ENCODE measurements at places on chromosomes 3 and 15. TPM values are rescaled to one million over a fixed set of nuclear protein-coding genes. Genes with fewer than 3 reads are reported as not detected.
A peak's percentile ranks its signal among the peaks of the same experiment; 100 is the strongest.

DNA sequence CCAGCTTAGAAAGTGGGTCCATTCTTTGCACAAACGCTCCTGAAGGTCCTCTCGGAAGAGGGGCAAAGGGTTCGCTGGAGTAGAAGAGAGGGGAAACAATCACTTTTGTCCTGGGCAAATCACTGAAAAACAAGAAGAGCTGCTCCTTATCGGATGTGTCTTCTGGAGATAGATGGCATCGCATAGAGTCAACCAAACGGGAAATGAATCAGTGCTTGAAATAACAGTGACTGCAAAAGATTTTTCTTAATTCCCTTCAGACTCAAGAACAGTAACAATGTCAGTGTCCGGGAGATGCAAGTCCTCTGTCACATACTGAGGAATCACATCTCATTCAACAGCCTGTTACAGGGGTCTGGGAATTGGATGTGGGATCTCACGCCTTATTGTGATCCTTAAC is 78.8 kb upstream of the PCSK6 start:
- H3K27ac ChIP-seq: no peak overlapping the region
- no peaks in the 10 kb centered on the region for H3K36me3 ChIP-seq
- no peak overlapping the region for H3K4me3 ChIP-seq
- H3K27me3 ChIP-seq: no peaks in the 10 kb centered on the region

DNA sequence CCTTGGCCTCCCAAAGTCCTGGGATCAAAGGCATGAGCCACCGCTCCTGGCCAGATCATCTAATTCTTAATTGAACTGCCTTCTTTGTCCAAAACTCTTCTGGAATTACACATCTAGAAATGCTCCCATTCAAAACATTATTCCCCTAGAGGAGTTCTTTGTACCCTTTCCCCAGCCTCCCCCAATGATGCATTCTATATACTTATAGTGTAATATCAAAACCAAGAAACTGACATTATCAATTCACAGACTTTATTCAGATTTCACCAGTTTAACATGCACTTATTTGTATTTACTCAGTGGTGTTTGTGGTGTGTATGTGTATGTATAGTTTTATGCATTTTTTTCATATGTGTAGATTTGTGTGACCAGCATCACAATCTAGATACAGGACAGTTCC is 85.0 kb downstream of the PTPRG start:
- H3K27me3 ChIP-seq: no peaks in the 10 kb centered on the region
- H3K36me3 ChIP-seq: no peaks in the 10 kb centered on the region
- no peak overlapping the region for H3K27ac ChIP-seq
- no peak for DNase-seq

- DNase-seq: no peak
- no peaks in the 10 kb centered on the region for H3K4me1 ChIP-seq
- no peak overlapping the region for H3K27ac ChIP-seq
- no peaks in the 10 kb centered on the region for H3K27me3 ChIP-seq
Observed at GRCh38 chr3:152480282-152480953, 211.7 kb downstream of the MBNL1 start.

DNA sequence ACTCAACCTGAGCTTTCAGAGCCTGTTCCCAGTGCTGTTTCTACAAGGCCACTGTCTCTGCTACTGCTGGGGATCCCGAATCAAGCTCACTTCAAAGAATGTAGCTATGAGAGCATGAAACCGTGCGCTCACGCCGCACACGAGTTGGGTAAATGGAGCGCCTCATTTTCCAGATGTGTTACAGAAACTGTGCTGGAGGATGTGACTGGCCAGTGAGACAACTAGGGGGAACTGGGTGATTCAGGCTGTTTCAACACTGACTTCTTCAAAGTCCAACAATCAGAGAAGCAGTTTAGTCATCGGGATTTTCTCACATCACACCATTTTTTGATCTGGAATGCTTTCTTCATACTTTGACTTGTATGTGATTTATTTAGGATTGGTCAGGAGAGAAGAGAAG is 3.5 kb downstream of the ZNF710 start:
- H3K4me3 ChIP-seq: no peak overlapping the region
- peak overlapping the region; percentile 83 for H3K27ac ChIP-seq
- peaks cover 2% of the 10 kb centered on the region for H3K4me1 ChIP-seq
- H3K27me3 ChIP-seq: no peaks in the 10 kb centered on the region
- no peaks in the 10 kb centered on the region for H3K36me3 ChIP-seq

GRCh38 chr3:52763466-52763865 is 7.3 kb downstream of the NEK4 start:
- H3K36me3 ChIP-seq: peaks cover 15% of the 10 kb centered on the region
- DNase-seq: no peak
- no peaks in the 10 kb centered on the region for H3K27me3 ChIP-seq
- no peak overlapping the region for H3K27ac ChIP-seq
- H3K4me1 ChIP-seq: no peaks in the 10 kb centered on the region

DNA sequence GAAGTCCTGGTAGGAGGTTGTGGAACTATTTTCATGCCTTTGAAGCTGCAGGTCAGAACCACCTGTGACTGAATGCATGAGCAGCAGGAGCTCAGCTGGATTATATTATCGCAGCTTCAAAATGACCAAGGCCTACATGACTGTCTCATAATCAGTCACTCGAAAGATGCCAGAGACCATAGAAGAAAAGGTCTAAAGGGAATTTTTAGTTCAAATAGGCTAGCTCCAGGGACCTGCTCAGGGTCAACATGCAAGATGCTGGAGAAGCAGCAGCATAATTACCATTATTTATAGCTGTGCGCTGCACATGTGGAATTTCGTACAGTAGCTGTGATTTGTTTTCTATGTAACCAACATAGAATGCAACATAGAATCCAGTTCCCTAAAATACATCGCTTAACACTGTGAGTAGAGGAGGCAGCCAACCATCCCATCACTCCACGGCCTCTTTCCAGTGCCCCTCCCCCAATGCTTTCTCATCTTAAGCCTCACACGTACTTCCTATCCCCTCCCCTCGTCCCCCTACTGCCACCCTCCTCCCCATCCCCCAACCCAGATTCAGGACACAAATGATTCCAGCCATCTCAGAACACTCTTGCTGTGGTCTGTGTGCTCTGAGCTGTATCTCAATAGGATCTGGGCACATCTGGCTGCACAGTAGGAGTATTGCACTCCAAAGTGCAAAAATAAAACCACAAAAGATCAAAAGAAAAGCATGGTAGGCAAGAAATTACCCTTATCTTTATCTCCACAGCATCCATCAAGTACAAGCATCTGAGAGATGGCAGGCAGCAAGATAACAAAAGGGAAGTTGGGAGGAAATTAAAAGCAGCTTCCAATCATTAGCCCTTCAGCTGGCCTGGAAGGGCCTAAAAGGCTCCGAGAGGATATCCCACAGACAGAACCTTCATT is 352.8 kb upstream of the SEMA6D start:
- no peak overlapping the region for H3K27ac ChIP-seq
- no peak overlapping the region for H3K4me3 ChIP-seq
- no peak for DNase-seq
- no peaks in the 10 kb centered on the region for H3K36me3 ChIP-seq
- H3K27me3 ChIP-seq: no peaks in the 10 kb centered on the region
- H3K4me1 ChIP-seq: no peaks in the 10 kb centered on the region

DNA sequence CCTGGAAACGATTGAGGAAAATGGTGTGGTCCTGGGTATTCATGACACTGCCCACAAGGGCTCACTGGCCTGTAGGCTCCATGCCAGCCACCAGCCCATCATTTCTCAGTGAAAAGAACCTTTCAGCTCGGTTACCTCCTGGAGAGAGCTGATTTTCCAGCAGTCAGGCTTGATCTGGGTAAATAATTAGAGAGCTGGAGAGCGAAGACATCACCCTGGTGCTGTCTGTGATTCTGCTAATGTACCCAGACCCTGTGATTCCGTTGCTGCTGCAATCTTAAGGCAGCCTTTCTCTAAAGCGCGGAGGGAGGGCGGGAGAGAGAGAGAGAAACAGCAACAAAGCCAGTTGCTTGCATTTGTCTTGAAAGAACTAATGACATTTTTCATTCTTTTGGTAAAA is 221.9 kb upstream of the TOPAZ1 start:
- H3K36me3 ChIP-seq: no peaks in the 10 kb centered on the region
- H3K4me1 ChIP-seq: no peaks in the 10 kb centered on the region
- DNase-seq: no peak
- no peaks in the 10 kb centered on the region for H3K27me3 ChIP-seq
- H3K4me3 ChIP-seq: no peak overlapping the region

DNA sequence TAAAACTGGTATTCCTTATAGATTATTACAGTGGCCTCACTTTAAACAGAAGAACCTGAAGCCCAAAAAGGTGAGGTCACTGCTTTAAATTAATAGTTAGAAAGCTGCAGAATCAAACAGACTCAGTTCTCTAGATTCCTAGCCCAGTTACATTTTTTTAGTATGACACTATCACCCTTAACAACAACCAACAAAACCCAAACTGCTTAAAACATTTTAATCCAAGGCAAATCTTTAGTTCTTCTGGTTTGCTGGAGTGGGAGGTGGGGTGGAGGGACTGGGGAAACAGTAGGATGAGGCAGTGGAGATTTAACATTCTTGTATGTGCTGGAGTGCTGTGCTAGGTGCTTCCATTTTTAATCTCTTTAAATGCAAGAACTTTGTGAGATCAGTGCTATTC is 631.6 kb upstream of the KCNMB2 start:
- no peak for DNase-seq
- H3K36me3 ChIP-seq: no peaks in the 10 kb centered on the region
- no peak overlapping the region for H3K4me3 ChIP-seq
- H3K4me1 ChIP-seq: no peaks in the 10 kb centered on the region
- no peaks in the 10 kb centered on the region for H3K27me3 ChIP-seq

DNA sequence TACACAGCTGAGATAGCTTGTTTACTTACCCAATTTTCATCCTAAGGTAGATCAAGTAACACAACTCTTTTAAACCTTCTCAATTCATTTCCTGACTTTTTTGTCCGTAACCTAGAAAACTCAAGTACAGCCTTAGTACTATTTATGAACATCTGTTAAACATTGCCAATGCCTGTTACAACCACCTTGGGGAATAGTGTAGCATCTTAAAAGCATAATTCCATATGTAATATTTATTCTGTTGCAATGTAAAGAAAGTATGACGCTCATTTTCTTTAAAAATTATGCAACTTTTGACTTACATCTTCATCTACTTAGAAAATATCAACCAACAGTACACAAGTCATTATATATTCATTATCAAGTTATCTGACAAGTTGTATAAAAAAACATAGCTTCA is 54.6 kb downstream of the SUCLG2 start:
- H3K36me3 ChIP-seq: no peaks in the 10 kb centered on the region
- H3K27me3 ChIP-seq: no peaks in the 10 kb centered on the region
- H3K4me1 ChIP-seq: no peaks in the 10 kb centered on the region
- DNase-seq: no peak
- no peak overlapping the region for H3K4me3 ChIP-seq

DNA sequence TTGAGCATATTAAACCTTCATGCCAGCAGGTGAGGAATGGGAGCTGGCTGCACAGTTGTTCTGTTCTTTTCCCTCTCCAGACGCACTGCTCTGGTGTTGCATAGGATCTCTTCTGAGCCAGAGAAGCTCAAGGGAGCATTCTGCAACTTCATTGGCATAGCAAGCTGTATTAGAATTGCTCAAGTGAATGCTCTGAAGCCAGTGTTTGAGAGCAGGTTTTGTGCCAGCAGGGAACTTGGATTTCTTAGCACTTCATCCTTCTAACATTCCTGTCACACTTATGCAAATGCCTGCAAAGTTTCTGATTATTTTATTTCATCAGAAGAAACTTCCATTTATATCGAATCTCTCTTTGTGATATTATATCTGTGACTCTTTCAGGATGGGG is 366.6 kb downstream of the AGBL1 start:
- no peak for DNase-seq
- H3K4me1 ChIP-seq: no peaks in the 10 kb centered on the region
- H3K27me3 ChIP-seq: no peaks in the 10 kb centered on the region
- no peak overlapping the region for H3K4me3 ChIP-seq

DNA sequence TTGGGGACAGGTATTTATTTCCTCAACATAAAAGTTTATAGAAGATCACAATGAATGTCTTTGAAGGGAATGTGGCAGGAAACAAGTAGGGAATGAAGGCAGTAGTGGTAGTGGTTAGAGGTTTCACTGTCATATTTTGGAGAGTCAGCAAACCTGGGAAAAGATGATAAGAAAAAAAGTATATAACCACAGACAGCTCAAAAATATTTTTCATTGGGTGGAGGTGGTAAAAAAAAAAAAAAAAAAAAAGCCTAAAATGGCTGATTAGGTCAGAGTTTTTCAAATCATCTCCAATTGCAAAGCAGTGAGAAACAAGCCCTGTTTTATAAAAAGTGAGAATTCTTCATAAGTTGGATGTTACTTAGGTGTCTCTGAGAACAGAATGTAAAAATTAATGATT is 400.0 kb downstream of the LSAMP start:
- no peaks in the 10 kb centered on the region for H3K36me3 ChIP-seq
- no peak for DNase-seq
- no peak overlapping the region for H3K4me3 ChIP-seq
- no peaks in the 10 kb centered on the region for H3K4me1 ChIP-seq
- H3K27me3 ChIP-seq: no peaks in the 10 kb centered on the region
- no peak overlapping the region for H3K27ac ChIP-seq

- no peak for DNase-seq
- H3K36me3 ChIP-seq: no peaks in the 10 kb centered on the region
- H3K4me1 ChIP-seq: no peaks in the 10 kb centered on the region
- H3K27ac ChIP-seq: no peak overlapping the region
- H3K4me3 ChIP-seq: no peak overlapping the region
Observed at GRCh38 chr15:101169495-101170071, 82.3 kb downstream of the CHSY1 start.

GRCh38 chr3:115099986-115100571 is 47.0 kb downstream of the ZBTB20 start:
- DNase-seq: peak; percentile 73
- no peaks in the 10 kb centered on the region for H3K27me3 ChIP-seq

GRCh38 chr3:161866176-161866575 is 369.6 kb downstream of the OTOL1 start:
- peaks cover 2% of the 10 kb centered on the region for H3K27me3 ChIP-seq
- H3K27ac ChIP-seq: no peak overlapping the region
- H3K4me1 ChIP-seq: no peaks in the 10 kb centered on the region
- H3K36me3 ChIP-seq: no peaks in the 10 kb centered on the region
- DNase-seq: no peak

GRCh38 chr3:16908896-16909295 is 24.1 kb downstream of the PLCL2 start:
- no peaks in the 10 kb centered on the region for H3K36me3 ChIP-seq
- peaks cover 4% of the 10 kb centered on the region for H3K4me1 ChIP-seq
- no peak overlapping the region for H3K27ac ChIP-seq
- DNase-seq: no peak
- no peak overlapping the region for H3K4me3 ChIP-seq
- no peaks in the 10 kb centered on the region for H3K27me3 ChIP-seq

TRANK1 gene
- polyA plus RNA-seq: 23.5 TPM

STX19 gene
- polyA plus RNA-seq: 3.4 TPM

CSPG5 gene
- polyA plus RNA-seq: not detected

EPHB3 gene
- polyA plus RNA-seq: 16.7 TPM

COL6A5 gene
- polyA plus RNA-seq: not detected

GHSR gene
- not detected for polyA plus RNA-seq

ZNF717 gene
- 2.7 TPM for polyA plus RNA-seq

PFN2 gene
- polyA plus RNA-seq: 115 TPM

C3orf22 gene
- 0.78 TPM for polyA plus RNA-seq

MAP1A gene
- polyA plus RNA-seq: 4.2 TPM

SLC28A2 gene
- polyA plus RNA-seq: 5.4 TPM

KBTBD13 gene
- 0.03 TPM for polyA plus RNA-seq

XCR1 gene
- polyA plus RNA-seq: 0.13 TPM

Data from small intestine (tissue), 16 donors.